ENCODE measurements at places on chromosomes 5 and 9. TPM values are rescaled to one million over a fixed set of nuclear protein-coding genes. Genes with fewer than 3 reads are reported as not detected.

HAVCR2 gene
- not detected for total RNA-seq

RUSC2 gene
- 26.2 TPM for total RNA-seq

GPR21 gene
- total RNA-seq, result not detected

ADAMTS13 gene
- 0.86 TPM for total RNA-seq

MEIKIN gene
- not detected for total RNA-seq

PHF24 gene
- not detected for total RNA-seq

PKD2L2 gene
- total RNA-seq, result not detected

Data from myometrial cell (primary cell).